SHP77 (cell line): ENCODE measurements at places on chromosomes 16 and 17.

GRCh38 chr17:17347234-17347955, 44.2 kb downstream of the NT5M start:
- DNase-seq = no peak

- DNase-seq = no peak
Measured at GRCh38 chr17:71824671-71825070, 296.1 kb upstream of the SOX9 start.

DNA sequence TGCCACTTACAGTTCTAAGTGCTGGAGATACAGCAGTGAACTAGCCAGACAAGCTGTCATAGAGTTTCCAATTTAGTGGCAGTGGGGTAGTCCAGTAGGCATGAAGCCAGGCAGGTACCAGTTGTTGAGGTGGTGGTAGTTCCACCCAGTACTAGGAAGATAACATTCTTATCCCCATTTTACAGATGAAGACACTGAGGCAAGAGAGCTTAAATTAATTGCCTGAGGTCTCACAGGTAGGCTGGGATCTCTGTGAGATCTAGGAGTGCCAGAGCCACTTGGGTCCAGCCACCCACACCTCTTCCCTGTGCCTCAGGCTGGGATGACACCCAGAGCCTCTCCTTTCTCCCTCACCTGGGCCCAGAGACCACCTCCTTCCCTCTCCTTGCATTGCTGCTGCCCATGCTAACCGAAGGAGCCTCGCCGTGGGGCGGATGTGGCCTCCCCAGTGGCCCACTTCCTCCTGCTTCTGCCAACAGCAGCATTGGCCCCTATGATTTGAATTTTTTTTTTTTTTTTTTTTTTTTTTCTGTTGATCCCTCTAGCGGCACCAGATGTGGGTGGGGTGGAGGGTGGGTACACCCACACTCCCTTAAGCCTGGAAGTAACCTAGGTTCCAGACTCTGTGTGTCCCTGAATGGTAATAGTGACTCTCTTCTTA, 114.0 kb downstream of the PRKCB start:
- no peak for DNase-seq

GRCh38 chr16:85422632-85423550, 190.2 kb upstream of the GSE1 start:
- DNase-seq = no peak

- DNase-seq = no peak
Measured at GRCh38 chr16:65318138-65318537, 196.3 kb upstream of the CDH11 start.

- DNase-seq = no peak
Measured at GRCh38 chr16:10938321-10938720, 3.9 kb downstream of the DEXI start.
